ENCODE measurements at places on chromosomes 12 and 14. TPM values are rescaled to one million over a fixed set of nuclear protein-coding genes. Genes with fewer than 3 reads are reported as not detected.

GPR65 gene
- total RNA-seq: not detected

AKAP3 gene
- total RNA-seq: 0.54 TPM

TSHR gene
- not detected for total RNA-seq

BICDL1 gene
- total RNA-seq: 20.7 TPM

SYNDIG1L gene
- not detected for total RNA-seq

SIX4 gene
- 13.6 TPM for total RNA-seq

MDM2 gene
- total RNA-seq: 383 TPM

PRKAB1 gene
- total RNA-seq: 22.5 TPM

KRT77 gene
- total RNA-seq: not detected

MTA1 gene
- 154 TPM for total RNA-seq

RTN1 gene
- 9.8 TPM for total RNA-seq

TMEM19 gene
- total RNA-seq: 7.2 TPM

SERPINA1 gene
- total RNA-seq: 38.1 TPM

HSPB8 gene
- 0.23 TPM for total RNA-seq

FLRT2 gene
- total RNA-seq: 153 TPM

KCNK13 gene
- total RNA-seq: not detected

SMCO2 gene
- 0.37 TPM for total RNA-seq

TMEM229B gene
- 0.37 TPM for total RNA-seq

PTHLH gene
- total RNA-seq: 5.4 TPM

All from MCF 10A (cell line).